Activated naive CD4-positive, alpha-beta T cell treated with anti-CD3 and anti-CD28 coated beads for 36 hours (primary cell): ENCODE measurements at places on chromosomes 2 and 18. TPM values are rescaled to one million over a fixed set of nuclear protein-coding genes. Genes with fewer than 3 reads are reported as not detected.

Gene SLC23A3
- total RNA-seq = 0.95 TPM

Gene LYPD1
- total RNA-seq = not detected

Gene SCN2A
- 0.10 TPM for total RNA-seq

Gene TRIM43
- total RNA-seq = not detected

Gene DES
- not detected for total RNA-seq

Gene CFAP65
- total RNA-seq = not detected

DNA sequence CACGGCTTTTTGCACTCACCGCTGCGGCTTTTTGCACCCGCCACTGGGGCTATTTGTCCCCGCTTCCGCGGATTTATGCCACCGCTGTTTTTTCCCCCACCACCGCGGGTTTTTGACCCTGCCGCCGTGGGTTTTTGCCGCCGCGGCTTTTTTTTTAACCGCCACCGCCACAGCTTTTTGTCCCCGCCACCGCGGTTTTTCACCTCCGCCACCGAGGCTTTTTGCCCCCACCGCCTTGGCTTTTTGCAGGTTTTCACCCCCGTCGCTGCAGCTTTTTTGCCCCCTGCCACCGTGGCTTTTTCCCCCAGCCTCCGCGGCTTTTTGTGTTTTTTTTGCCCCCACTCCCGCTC is 2796.7 kb upstream of the TEKT4 start:
- H3K27ac ChIP-seq = no peak overlapping the region
- no peaks in the 10 kb centered on the region for H3K4me1 ChIP-seq
- no peak for DNase-seq
- peaks cover 2% of the 10 kb centered on the region for H3K27me3 ChIP-seq
- no peak overlapping the region for H3K4me3 ChIP-seq
- peaks cover 2% of the 10 kb centered on the region for H3K36me3 ChIP-seq

GRCh38 chr18:67733088-67733487 is 216.6 kb upstream of the DSEL start:
- no peaks in the 10 kb centered on the region for H3K36me3 ChIP-seq
- no peak overlapping the region for H3K27ac ChIP-seq
- no peak overlapping the region for H3K4me3 ChIP-seq
- no peaks in the 10 kb centered on the region for H3K27me3 ChIP-seq
- H3K4me1 ChIP-seq = no peaks in the 10 kb centered on the region
